ENCODE measurements at places on chromosomes 11 and 22. TPM values are rescaled to one million over a fixed set of nuclear protein-coding genes. Genes with fewer than 3 reads are reported as not detected.

CYTH4 gene
- total RNA-seq = 1.5 TPM

SLC43A3 gene
- 3.8 TPM for total RNA-seq

LRRN4CL gene
- under 0.01 TPM for total RNA-seq

ZNF214 gene
- 0.85 TPM for total RNA-seq

PIK3IP1 gene
- 12.6 TPM for total RNA-seq

DDTL gene
- 0.43 TPM for total RNA-seq

TPP1 gene
- 58.4 TPM for total RNA-seq

SCGB1D2 gene
- not detected for total RNA-seq

Data from tracheal epithelial cell (primary cell).